Hindlimb muscle (tissue), 1 donor: ENCODE measurements at places on chromosomes 12 and 14.

DNA sequence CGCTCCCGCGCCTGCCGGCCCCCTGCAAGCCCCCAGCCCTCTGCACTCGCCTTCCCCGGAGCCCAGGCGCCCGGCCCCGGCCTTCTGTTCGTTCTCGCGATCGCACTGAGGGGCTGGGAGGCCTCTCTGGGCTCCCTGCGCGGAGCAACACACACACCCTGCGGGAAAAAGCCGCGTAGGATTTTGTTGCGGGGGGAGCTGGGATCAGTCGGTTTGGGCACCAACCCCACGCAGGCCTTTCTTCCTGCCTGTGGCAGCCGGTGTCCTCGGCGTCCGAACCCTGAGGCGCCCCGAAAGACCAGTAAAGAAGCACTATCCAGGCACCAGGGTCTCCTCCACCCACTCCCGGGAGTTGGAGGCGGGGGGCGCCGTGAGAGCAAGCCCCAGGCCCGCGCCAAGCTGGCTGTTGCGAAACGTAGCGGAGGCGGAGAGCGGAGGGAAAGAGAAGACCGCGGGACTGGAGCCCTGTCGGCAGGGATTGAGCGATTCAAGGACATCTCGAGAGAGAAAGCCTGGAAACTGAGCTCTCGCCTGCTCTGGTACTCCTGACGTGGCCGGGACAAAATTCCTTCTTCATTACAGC, 1.9 kb upstream of the HOXC5 start:
- DNase-seq: no peak

DNA sequence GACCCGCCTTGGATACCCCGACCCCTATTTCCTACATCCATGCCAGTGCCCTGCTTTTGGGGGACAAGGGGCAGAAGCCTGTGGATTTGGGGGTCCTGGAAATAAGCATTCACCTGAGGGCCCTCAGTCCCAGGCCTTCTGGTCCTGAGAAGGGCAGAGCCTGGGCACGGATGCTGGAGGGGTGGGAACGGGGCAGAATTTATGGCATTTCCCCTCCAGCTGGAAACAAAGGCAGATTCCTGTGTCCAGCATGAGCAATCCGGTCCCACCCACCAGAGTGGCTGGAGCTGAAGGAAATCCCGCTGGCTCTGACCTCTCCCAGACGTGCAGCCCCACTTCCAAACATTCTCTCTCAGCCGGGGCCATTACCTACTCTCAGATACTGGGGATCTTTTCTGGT, 9.3 kb downstream of the ANKRD33 start:
- no peak for DNase-seq

- no peak for DNase-seq
Observed at GRCh38 chr14:29663281-29663801, 264.3 kb downstream of the PRKD1 start.

DNA sequence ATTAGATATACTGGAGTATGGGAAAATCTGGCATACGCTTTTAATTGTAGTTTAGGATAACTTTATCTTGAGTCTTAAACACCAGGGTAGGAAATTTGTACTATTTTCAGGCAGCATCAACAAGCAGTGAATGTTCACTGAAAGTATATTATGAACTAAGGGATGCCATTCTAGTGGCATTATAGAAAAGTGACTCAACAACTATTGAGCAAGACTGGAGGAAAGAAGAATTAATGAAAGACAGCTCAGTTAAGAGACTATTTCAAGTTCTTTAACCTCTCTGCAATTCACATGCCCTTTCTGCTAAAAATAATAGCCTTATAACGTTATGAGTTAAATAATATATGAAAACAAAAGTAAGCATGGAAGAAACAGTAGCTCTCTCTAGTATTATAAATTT, 343.1 kb downstream of the FSCB start:
- no peak for DNase-seq

- no peak for DNase-seq
Observed at GRCh38 chr14:21820631-21821030, 147.0 kb upstream of the OR4E1 start.

- DNase-seq: no peak
Observed at GRCh38 chr12:56629459-56630179, 507 bp downstream of the BAZ2A start.

GRCh38 chr14:76168531-76168930, 16.8 kb downstream of the GPATCH2L start:
- no peak for DNase-seq

GRCh38 chr14:102867826-102868580, 54.5 kb upstream of the AMN start:
- DNase-seq: no peak

DNA sequence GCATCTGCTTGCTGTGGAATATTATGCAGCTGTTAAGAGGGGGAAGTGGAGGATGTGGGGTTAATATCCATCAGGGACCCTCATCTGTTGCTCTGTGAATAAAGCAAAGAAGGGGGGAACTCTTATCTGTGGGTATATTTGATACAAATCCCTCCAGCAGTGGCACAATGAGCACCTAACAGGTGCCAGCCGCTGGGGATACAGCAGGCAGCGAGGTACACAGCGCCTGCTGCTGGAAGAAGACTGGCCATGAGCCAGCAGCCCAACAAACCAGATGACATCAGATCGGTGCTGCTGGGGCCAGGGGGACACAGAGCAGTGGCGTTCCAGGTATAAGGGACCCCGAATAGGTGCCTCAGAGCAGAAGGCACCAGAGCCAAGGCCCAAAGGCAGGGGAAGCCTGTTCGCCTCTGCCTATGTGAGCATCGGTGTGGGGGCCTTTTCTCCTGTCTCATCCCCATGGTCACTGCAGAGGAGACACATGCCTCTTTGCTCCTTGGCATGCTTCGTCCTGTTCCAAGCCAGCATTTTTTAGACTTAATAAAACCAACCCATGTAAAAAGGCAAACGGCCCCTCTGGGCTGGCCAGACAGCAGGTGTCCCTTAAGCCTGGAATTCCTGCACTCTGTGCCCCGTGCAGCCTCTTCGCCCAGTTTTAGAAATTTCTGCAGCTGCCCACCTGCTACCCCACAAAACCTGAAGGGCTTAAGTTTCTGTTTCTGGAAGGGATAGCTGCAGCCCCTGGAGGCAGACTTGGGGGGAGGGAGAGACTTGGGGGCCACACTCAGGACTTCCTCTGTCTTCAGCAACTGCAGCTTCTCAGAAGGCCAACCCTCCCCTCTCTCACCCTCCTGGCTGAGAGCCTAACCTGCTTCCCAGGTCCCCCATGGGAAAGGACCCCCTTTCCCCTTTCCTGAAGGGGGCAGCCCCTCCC, 1.6 kb upstream of the CKB start:
- DNase-seq: no peak

DNA sequence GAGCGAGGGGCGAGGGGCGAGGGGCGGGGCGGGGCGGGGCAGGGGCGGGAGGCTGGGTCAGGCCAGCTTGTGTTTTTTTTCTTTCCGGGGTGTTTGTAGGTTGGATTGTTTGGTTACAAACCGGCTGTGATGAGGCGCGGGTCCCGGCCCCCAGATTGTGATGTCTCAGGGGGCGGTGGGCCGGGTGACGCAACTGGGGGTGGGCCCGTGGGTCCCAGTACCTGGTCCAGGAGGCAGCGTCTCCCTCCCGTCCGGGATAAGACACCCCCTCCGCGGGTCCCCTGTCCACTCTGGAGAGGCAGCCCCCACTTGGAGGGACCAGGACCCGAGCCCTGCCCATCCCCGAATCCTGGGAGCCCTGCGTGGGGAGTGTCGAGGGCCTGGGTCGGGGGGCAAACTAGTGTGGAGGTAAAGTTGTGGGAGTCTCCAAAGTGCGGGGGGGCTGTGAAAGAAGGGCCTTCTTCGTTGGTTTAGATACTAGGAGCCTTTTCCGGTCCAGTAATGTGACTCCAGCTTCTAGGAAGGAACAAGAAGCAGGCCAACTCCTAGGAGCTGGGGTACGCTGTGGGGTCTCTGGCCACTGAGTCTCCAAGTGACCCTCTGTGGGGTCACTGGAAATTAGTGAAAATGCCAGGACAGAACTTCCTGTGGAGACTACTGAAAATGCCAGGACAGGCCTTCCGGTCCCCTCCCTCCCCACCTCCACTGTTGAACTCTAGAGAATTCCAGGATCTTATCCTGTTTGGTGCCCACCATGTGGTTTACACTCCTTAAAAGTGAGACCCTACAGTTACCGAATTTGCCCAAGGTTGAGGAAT, 579 bp upstream of the CLMN start:
- DNase-seq: no peak

DNA sequence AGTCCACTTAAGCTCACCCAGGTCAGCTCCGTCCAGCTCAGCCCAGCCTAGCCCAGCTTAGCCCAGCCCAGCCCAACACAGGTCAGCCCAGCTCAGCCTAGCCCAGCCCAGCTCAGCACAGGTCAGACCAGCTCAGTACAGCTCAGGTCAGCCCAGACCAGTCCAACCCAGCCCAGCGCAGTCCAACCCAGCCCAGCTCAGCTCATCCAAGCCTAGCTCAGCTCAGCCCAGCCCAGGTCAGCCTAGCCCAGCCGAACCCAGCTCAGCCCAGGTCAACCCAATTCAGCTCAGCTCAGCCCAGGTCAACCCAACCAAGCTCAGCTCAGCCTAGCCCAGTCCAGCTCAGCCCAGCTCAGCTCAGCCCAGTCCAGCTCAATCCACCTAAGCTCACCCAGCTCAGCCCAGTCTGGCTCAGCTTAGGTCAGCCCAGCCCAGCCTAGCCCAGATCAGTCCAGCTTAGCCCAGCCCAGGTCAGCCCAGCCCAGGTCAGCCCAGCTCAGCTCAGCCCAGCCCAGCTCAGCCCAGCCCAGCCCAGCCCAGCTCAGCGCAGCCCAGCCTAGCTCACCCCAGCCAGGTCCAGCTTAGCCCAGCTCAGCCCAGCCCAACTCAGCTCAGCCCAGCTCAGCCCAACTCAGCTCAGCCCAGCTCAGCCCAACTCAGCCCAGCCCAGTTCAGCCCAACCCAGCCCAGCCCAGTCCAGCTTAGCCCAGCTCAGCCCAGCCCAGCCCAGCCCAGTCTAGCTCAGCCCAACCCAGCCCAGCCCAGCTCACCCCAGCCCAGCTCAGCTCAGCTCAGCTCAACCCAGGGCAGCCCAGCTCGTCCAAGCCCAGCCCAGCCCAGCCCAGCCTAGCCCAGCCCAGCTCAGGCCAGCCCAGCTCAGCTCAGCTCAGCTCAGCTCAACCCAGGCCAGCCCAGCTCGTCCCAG, 184.0 kb downstream of the TMEM121 start:
- no peak for DNase-seq

- DNase-seq: no peak
Observed at GRCh38 chr12:3944620-3945019, 71.4 kb upstream of the PARP11 start.

GRCh38 chr14:88521818-88522217, 33.0 kb downstream of the PTPN21 start:
- DNase-seq: no peak

- DNase-seq: no peak
Observed at GRCh38 chr12:130969223-130969622, 15.5 kb downstream of the ADGRD1 start.

DNA sequence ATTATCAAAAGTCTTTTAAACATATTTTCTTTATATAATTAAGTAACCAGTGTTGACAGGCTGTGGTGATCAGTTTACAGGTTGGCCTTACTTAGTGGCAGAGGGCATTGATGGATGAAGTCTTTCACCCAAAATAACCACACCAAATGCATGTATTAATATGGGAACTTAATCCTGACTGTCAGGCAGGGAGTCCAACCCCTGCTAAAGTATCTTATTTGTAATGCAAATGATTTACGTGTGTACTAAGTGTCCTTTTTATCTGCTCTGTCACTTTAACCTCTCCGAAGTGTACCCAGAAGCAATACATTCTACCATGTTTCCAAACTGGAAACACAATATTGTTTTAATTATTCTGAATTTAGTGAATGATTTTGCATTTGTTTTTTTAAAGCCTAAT, 1.4 kb downstream of the MYBPC1 start:
- DNase-seq: no peak

DNA sequence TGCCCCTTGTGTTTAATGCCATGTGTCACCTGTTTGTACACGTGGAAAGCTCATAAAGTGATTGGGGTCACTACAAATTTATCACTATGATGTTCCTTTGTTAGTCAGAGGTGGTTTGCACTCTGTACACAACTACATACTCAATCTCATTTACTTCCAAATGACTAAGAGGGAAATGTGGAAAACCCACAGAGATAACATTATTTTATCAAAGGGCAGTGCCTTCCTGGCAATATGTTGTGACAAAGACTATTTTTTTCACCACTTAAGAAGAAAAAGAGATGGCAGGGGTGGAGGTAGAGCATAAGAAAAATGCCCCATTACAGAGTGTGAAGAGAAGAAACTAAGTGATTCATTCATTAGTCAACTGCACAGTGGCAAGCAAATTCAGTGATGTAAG, 1064.1 kb upstream of the FLRT2 start:
- DNase-seq: no peak

GRCh38 chr14:76203086-76204001, 51.6 kb downstream of the GPATCH2L start:
- DNase-seq: no peak

DNA sequence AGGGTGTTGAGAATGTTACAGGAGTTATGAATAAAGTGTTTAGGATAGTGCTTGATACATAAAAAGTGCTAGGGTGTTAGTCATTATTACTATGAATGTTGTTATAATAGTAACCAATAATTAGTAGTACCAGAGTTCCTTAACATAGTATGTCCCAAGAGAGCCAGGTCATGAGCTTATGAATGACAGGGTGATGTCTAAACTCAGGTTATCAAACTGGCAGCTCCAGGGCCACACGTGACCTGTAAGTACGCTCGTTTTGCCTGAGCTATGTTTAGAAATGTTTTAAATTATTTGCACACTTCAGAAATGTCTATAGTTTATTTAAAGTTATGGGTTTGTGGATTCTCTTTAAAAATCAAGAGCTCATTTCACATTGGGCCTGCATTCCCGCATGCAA, 14.1 kb upstream of the GRIP1 start:
- DNase-seq: no peak

- no peak for DNase-seq
Observed at GRCh38 chr14:100296106-100296651, 10.1 kb downstream of the SLC25A29 start.

GRCh38 chr12:22256041-22256441, 78.5 kb downstream of the ST8SIA1 start:
- DNase-seq: no peak

DNA sequence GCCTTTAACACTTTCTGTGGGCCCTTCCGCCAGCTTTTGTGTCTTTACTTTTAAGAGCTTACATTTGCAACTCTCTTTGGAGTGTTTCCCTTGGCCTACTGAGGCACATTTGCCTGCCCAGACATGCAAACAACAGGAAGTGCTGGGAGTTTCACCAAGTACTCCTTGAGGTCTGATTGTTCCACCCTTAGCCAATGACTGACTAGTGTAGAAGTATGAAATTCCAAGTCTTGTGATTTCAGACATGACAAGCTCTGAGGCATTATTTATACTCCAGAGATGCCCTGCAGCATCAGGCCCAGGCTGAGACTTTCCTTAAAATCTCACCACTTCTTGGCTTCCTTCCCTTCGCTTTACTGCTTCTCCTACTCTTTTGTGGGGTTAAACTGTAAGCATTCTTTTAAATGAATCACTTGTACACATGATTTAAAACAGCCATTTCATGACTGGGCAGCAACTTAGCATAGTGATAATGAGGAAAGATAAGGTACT, 174.1 kb downstream of the SLC6A15 start:
- DNase-seq: no peak

- DNase-seq: no peak
Observed at GRCh38 chr12:100610666-100611430, 37.4 kb downstream of the GAS2L3 start.
